ENCODE measurements at places on chromosomes 7 and 10.

GRCh38 chr7:33639552-33640197 is 265.7 kb upstream of the BMPER start:
- no peak for DNase-seq

GRCh38 chr10:84407388-84408049 is 79.1 kb downstream of the CCSER2 start:
- no peak for DNase-seq

GRCh38 chr10:103184615-103185014 is 8.5 kb downstream of the NT5C2 start:
- no peak for DNase-seq

DNA sequence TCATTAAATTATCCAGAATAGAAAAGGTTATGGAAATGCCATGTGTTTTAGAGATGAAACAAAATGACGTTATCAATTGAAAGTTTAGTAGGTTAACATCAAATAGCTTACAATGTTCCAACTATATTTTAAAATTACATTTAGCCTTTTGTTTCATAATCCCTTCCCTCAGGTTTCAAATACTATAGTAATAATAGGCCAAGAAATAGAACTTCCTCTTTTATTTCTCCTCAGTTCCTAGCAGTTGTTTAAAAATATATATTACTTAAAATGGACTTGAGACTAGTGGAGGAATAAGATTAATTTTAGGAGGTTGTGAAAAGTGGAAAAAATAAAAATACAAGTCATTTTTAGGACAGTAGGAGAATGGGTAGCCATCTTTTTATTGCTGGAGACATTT is 16.4 kb upstream of the PDSS1 start:
- no peak for DNase-seq

GRCh38 chr7:50181081-50181480 is 88.0 kb upstream of the ZPBP start:
- no peak for DNase-seq

Measured in stimulated activated CD8-positive, alpha-beta memory T cell treated with anti-CD3 and anti-CD28 coated beads, Interleukin-4, amount 100 ng/mL, for 1 hour (primary cell).